Stimulated activated CD4-positive, alpha-beta T cell treated with anti-CD3 and anti-CD28 coated beads, Interleukin-4, amount 100 ng/mL, for 1 hour (primary cell): ENCODE measurements at places on chromosomes 6 and 20.
A peak's percentile ranks its signal among the peaks of the same experiment; 100 is the strongest.

DNA sequence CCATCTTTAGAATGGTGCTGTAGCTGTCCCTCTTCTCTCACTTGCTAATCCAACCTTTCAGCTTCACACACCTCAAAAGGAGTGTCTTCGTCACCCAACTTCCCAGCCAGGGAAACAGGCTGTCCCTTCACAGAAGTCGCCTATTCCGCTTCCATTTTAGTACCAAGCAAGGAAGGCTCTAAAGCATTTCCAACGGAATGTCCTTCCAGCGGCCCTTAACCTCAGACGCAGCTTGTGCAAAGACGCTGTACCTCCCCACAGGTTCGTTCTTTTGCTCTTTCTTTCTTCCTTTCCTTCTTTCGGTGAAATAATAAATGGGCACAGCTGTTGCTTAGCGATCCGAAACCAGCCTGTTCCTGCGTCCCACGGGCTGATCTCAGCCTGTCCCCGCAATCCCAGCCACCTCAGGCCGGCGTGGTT, 1.5 kb downstream of the PTPRT start:
- DNase-seq = no peak

- no peak for DNase-seq
These were observed 56.7 kb downstream of the CD83 start for GRCh38 chr6:14174226-14174625.

GRCh38 chr6:134880487-134881190, 69.3 kb downstream of the ALDH8A1 start:
- DNase-seq = no peak

- DNase-seq = no peak
These were observed 171.2 kb upstream of the OLIG3 start for GRCh38 chr6:137665342-137665934.

- no peak for DNase-seq
These were observed 298.9 kb upstream of the BMP2 start for GRCh38 chr20:6468423-6469116.

DNA sequence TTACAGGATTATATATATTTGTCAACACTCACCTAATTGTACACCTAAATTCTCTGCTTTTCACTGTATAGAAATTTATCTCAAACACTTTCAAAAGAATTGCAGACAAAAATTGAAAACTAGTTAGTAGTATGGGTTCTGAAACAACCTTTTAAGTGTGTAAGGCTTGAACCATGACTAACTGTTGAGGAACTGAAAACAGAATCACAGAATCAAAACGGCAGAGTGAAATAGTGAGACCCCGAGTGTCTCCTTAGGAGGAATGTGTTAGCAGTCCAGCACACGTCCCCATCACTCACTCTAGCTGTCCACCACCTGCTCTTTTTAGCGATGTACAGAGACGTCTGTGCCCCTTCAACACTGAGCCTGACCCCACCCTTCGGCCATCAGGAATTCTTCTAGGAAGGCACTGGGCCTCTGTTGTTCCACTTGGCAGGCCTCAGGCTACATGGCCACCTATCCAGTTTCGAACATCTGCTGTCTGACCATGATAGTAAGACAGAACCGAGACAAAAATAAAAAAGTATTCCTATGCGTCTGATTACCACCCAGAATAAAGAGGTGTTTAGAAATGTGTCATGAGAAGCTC, 227.4 kb downstream of the C6orf118 start:
- no peak for DNase-seq

DNA sequence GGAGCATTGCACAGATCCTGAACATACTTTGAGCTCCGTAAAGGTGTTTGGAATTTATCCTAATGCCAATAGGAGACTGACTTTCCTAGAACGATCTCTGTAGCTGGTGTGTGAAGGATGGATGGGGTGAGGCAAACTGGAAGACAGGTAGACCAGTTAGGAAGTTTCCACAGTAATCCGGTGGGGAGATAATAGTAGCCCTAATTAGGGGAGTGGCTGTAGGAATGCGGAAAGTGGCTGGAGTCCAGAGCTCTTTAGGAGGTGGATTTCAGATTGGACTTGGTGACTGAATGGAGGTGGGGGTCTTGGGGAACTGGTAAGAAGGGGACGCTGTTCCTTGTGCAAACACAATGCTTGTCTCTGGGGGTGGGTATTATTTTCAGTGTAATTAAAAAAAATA, 146.3 kb downstream of the SOX4 start:
- no peak for DNase-seq

GRCh38 chr6:15628499-15629131, 34.2 kb downstream of the DTNBP1 start:
- DNase-seq = peak; percentile 40

DNA sequence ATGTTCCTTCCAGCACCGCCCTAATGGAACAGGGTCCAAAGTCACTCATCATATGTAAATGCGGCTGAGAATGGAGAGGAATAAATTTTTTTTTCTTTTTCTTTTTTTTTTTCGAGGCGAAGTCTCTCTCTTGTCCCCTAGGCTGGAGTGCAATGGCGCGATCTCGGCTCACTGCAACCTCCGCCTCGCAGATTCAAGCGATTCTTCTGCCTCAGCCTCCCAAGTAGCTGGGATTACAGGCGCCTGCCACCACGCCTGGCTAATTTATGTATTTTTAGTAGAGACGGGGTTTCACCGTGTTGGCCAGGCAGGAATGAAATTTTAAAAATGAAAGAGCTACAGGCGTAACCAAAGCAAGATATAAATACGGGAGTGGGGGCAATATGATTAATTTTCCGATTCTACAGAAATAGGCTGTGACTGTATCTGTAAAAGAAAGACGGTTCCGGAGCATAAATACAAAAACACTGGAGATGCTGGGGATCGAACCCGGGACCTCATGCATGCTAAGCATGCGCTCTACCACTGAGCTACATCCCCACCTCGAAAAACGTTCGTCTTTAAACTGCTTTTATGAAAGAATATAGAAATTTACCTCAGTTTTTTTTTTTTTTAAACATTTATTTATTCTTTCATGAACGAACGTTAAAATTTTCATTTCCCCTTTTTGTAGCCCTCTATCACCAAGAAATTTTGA, 132.2 kb downstream of the GPX5 start:
- DNase-seq = peak; percentile 68

GRCh38 chr20:63081831-63082230, 75.1 kb upstream of the BHLHE23 start:
- no peak for DNase-seq

DNA sequence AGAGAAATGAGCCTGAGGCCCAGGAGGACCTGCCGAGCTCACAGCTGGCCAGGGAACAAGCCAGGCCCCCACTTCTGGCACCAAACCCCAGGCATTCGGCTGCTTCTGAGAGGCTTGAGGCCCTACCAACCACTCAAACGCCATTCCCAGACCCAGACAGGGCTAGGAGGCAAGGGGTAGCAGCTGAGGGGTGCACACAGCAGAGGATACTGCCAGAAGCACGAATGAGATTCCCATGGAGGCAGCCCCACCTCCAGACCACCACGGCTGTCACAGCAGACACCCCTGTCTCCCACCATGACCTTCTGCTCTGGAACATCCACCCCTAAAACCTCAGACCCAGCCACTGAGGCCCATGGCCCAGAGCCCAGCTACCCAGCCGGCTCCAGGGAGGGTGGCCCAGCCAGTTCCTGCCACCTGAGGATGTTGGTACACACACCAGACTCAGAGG, 36.1 kb downstream of the NTSR1 start:
- DNase-seq = no peak

- DNase-seq = no peak
These were observed 46.3 kb downstream of the HIVEP1 start for GRCh38 chr6:12058172-12058961.

- no peak for DNase-seq
These were observed 9.7 kb upstream of the KIAA0408 start for GRCh38 chr6:127468936-127469335.

DNA sequence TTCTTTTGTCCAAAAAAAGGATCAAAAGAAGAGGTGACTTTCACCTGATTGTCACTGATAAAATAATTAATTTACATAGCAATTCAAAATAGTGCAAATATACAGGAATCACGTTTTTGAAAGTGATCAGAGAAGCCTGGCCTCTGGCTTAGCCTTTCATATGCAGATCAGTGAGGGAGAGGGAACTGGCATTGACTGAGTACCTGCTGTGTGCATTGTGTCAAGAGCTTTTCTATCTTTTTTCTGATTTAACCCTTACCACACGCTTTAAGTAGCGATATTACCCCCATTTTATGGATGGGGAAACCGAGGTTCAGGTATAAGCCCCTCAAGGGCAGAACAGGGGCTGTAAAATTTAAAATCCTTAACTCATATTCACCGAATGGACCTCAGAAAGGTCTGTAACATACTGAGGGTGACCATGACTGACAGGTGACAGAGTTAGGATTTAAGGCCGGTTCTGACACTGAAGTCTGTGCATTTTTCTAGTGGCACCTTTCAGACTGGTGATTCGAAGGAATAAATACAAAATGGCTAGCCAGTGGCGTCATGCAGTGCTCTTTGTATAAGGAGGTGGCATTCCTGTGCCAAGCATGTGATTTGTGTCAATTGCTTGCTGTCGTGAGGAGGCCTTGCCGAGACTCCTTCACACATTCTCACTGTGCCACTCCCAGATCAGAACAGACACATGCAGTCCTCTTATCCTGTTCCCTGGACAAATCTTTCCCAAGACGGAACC, 310.2 kb downstream of the TSHZ2 start:
- no peak for DNase-seq

DNA sequence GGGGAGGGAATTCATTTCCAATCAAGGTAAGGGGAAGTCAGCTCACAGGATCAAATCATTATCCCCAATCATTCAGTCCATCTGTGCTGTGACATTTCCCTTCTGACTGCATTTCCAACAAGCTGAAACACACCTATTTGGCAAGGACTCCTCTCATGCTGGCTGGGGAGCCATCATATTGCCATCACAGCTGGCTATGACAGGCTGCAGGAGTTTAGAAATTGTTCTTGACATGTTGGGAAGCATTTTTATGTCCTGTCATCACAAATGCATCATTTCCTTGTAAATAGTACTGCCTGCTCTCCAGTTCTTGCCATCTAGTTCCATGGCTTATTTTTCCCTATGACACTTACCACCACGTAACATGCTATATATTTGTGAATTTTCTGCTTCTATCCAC, 113.9 kb upstream of the TMEM170B start:
- no peak for DNase-seq

GRCh38 chr20:36830791-36831691, 44.9 kb upstream of the TLDC2 start:
- no peak for DNase-seq

- DNase-seq = no peak
These were observed 101.4 kb downstream of the ADGB start for GRCh38 chr6:146700078-146700686.

DNA sequence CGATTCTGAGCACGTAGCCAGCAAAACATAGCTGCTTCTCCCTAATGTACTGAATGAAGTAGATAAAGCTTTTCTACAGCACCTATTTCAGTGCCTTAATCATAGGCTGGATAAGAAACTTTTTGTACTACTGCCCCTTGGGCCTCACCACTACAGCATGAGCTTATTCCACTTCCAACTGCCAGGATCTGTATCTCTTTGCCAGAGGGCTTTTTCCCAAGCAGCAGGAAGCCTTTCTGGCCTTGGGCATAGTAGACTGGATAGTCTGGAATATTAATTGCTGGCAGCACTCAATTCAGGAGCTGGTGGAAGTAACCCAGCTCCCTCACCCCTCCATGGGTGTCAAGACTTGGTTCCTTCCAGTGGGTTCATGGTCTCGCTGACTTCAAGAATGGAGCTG, 43.6 kb downstream of the ANKEF1 start:
- DNase-seq = no peak

DNA sequence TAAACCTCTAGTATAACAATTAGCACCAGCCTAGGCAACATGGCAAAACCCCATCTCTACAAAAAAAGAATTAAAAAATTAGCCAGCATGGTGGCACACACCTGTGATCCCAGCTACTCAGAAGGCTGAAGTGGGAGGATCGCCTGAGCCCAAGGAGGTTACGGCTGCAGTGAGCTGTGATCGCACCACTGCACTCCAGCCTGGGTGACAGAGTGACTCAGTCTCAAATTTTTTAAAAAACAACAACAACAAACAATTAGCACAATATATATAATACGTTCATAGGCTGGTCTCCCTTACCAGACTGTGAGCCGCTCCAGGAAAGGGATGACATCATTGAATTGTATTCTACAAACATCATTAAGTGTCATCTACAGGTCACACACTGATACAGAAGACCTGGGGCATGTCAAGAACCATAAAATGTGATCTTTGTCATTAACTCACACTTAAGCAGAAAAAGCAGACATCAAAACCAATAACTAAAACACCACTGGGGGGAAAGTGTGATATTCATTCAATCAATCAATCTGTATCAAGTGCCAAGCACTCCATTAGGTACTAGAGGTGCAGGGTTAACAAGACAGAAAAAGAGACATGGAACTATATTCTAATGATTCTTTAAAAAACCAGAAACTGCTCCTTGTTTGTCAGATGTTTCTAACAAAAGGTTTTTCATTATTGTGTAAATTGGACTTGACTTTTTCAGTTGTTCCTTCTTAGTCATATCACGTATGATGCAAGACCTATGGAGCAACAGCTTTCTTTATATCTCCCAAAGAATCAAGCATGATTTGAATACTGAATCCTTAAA, 17.8 kb downstream of the MAP3K5 start:
- no peak for DNase-seq

GRCh38 chr6:1809291-1809988, 199.7 kb downstream of the FOXC1 start:
- DNase-seq = no peak

- no peak for DNase-seq
These were observed 134.2 kb downstream of the CEP57L1 start for GRCh38 chr6:109229536-109229935.

DNA sequence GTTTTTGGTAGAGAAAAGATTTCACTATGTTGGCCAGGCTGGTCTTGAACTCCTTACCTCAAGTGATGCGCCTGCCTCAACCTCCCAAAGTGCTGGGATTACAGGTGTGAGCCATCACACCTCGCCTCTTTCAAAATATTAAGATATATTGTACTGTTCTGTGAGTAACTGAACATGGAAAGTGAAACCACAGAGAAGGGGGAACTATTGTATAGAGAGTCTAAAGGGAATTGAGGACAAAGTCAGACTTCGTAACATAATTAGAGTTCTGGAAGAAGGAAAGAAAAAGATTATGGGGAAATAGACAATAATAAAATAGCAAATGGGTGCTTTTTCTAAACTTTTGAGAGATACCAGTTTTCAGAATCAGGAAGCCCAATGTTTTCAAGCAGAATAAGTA, 17.4 kb upstream of the AKAP7 start:
- no peak for DNase-seq

GRCh38 chr6:136587527-136587926, 37.3 kb upstream of the MAP7 start:
- DNase-seq = no peak

- DNase-seq = no peak
These were observed 37.7 kb upstream of the ZFAND3 start for GRCh38 chr6:37781788-37782187.

DNA sequence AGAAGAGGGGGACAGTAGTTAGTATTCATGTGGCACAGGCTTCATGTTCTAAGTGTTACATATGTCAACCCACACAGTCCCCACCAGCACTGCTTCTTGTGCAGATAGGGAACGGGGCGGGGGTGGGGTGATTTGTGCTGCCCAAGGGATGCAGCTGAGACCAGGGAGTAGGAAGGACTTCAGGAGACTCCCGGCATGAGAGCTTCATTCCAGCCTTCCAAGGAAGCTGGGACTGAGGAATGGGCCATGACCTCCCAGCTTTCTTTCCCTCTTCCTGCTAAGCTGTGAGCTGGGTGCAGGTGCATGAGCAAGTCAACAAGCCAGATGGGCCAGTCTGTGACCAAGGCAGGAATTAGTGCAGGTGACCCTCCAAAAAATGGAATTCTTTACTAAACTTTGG, 9.2 kb downstream of the BEND3 start:
- no peak for DNase-seq

GRCh38 chr6:811831-812230, 118.9 kb upstream of the EXOC2 start:
- DNase-seq = no peak
